GM20000 (cell line): ENCODE measurements at places on chromosomes 16 and 17.

- DNase-seq = no peak
Measured at GRCh38 chr17:11901931-11902330, 95.3 kb downstream of the ZNF18 start.

DNA sequence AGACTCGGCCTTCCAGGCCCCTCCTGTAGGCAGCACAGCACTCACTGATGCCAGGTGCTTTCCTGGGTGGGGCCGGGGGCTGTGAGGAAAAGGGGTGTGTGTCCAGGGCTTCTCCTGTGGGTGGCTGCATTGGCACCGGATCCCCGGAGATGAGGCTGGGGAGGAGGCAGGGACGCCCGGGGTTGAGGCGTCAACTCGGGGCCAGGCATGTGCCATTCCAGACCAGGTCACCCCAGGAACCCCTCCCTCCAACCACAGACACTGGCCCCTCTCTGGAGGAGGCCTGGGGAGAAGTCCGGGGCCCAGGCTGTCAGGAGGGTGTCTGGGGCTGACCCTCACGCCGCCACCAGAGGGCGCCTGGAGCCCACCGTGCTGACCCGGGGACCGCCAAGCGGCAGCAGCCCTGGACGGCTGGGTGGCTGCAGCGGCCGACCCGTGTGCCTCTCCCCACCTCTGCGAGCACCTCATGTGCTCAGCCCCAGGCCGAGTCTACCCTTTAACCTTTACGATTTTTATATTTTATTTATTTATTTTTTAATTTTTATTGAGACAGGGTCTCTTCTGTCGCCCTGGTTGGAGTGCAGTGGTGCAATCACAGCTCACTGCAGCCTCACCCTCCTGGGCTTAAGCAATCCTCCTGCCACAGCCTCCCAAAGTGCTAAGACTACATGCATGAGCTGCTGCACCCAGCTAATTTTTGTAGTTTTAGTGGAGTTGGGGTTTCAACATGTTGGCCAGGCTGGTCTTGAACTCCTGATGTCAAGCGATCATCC lies 3.2 kb upstream of the METRN start:
- DNase-seq = peak; percentile 96

GRCh38 chr17:34816848-34817247 lies 144.4 kb downstream of the CCT6B start:
- no peak for DNase-seq

DNA sequence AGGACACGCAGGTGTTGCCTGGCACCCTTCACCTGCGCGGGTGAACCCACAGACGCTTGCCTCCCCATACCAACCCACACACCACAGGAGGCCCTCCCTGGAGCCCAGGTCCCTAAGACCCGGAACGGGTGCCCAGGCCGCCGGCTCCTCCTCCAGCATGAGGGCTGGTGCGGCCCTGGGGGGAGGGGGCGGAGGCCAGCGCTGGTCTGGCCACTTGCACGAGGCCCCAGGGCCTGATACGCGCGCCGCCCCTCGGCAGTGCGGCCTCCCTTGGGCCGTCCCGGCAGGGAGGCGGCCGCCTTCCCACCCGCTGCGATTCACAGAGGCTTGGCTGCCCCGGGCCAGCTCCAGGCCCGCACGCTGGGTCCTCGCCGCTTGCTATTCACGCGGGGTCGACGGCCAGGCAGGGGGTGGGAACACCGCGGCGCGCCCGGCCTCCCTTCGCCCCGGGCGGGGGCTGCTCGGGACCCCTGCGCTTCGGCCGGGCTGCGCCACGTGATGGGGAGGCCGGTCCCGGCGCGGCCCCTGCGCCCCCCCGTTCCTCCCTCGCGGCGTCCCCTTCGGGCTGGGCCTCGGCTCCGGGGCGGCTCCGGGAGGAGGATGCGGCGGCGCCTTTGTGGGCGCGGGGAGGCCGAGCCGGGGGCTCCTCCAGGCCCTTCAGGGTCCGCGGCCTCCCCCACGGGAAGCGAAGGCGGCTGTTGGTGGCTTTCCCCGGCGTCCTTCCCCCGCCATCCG lies 685 bp downstream of the FASN start:
- peak; percentile 76 for DNase-seq

- DNase-seq = no peak
Measured at GRCh38 chr16:84821728-84822689, 2.2 kb downstream of the CRISPLD2 start.

DNA sequence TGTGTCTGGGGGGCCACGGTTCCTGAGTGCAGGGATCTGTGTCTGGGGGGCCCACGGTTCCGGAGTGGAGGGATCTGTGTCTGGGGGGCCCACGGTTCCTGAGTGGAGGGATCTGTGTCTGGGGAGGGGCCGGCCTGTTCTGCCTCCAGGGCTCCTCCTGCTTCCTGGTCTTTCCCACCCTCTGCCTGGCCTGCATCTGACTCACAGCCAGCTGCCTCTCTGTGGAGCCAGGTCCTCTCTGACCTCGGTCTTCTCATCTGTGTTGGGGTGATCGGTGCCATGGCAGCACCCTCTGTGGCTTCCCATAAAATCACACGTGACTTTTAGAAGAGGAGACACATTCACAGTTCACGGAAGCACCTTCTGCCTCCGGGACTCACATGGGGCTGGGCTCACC lies 50.3 kb downstream of the ZFPM1 start:
- DNase-seq = no peak

- no peak for DNase-seq
Measured at GRCh38 chr16:72424757-72425156, 252.8 kb upstream of the PMFBP1 start.

- DNase-seq = no peak
Measured at GRCh38 chr17:29642171-29642611, 19.5 kb upstream of the CORO6 start.

DNA sequence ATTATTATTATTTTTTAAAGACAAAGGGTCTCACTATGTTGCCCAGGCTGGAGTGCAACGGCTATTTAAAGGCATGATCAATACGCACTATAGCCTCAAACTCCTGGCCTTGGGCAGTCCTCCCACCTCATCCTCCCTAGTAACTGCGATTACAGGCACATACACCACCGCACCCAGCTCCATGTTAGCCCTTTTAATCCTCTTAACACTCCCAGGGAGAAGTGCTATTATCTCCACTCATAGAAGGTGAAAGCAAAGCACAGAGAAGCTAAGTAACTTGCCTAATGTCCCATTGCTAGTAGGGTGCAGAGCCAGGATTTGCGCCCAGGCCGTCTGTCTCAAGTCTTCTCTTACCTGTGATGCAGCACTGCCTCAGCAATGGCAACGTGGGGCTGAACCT lies 5.0 kb downstream of the HAS3 start:
- no peak for DNase-seq

DNA sequence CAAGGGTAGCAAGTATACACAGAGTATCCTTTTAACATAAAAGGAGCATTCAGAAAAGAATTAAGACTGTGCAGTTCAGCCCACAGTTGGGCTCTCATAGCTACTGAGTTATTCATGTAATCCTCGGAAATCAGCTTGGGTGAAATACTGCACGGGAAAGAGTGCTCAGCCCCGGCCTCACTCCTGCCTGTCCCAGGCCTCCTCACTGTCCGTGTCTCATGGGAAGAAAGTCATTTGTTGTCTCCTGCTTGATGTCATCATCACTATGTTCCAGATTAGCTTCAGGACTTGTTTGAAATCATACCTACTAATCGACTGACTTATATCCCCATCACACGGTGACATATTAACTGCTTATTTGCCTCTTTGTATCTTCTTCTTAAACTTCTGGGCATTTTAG lies 223.3 kb upstream of the CHMP6 start:
- no peak for DNase-seq

GRCh38 chr17:3951003-3951402 lies 13.2 kb downstream of the ATP2A3 start:
- DNase-seq = no peak

GRCh38 chr16:82807311-82807710 lies 180.5 kb downstream of the CDH13 start:
- no peak for DNase-seq
